Epithelial cell of proximal tubule (primary cell): ENCODE measurements at places on chromosomes 16 and 17.
A peak's percentile ranks its signal among the peaks of the same experiment; 100 is the strongest.

GRCh38 chr17:48127371-48128051 lies 19.9 kb downstream of the SNX11 start:
- peak; percentile 51 for DNase-seq

DNA sequence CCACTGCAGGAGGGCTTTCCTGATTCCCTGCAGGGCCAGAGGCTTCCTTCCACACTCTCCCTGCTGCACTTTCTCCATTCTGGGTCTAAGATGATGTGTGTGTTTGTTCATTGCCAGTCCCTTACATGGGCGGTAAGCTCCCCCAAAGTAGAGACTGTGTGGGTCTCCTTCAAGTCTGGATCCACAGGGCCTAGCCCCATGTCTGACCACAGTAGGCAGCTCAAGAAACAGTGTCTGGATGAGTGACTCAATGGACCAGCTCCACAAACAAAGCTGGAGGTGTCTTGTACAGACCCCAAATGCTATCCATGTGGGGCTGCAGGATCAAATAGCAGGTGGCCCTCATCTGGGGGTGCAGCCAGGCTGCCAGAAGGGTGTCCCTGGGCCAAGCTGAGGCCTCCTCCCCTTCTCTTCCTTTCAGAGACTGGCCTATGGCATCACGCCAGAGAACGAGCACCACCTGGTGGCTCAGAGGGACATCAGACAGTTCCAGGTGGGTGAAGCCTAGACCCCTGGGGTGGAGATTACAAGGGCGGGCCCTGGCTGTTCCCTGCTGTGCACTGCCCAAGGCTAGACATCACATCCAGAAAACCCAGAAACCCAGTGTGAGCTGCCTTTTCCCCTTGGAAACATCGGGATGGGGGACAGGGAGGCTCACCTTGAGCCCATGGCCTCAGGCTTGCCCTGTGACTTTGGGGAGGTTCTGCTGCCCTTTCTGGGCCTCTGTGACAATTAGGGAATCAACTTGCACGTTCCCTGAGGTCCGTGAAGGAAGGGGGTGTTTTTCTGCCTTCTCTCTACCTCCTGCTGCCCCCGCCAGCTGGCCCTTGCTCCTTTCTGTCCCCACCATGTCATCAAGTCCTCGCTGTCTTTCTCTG lies 45.9 kb downstream of the SLC6A2 start:
- no peak for DNase-seq

DNA sequence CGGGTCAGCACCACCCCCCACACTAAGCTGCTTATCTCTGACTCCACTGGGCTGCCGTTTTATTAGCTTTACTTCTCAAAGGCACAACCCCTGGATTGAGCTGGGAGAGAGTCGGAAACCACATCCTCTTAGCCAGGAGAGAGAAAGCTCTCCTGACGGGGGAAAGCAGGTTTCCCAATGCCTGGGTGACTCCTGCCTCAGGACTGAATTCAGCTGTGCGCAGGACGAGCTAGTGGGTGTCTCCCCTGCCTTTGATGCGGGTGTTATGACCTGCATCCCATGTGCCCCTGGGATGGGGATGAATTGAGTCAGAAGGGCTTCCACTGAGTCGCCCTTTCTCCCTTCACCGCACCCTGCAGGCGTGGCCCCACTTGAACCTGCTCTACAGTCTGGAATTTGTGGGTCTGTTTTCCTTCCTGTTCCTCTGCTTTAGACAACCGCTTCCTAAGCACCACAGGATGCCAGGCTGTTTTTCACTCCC lies 819.2 kb upstream of the EEF2KMT start:
- DNase-seq = no peak

DNA sequence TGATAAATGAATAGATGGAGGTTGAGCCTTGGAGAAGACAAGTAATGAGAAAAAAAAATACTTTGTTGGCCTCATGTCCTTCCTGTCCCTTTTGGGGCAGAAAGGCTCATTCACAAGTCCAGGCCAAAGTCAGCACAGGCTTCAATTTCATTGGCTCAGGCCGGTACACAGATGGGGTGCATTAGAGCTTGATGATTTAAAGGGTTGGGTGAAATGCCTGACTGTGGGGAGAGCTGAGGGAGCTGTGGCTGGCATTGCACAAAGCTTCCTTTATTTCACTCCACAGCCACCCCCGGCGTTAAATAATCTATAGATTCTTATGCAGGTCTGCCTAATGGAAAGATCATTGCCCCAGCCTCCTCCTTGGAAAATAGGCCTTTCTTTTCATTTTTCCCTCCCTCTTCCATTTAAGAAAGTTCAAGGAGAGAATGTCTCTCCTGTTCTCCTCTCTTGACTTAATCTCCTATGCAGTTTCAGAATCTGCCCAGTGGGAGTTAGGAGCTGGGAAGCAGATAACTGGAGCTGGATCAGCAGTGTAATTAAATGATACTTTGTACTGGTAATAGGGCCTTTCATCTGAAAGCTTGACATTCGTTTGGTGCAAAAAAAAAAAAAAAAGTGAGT lies 24.4 kb downstream of the YPEL2 start:
- DNase-seq = no peak
